ENCODE measurements at places on chromosomes 1 and 21.

DNA sequence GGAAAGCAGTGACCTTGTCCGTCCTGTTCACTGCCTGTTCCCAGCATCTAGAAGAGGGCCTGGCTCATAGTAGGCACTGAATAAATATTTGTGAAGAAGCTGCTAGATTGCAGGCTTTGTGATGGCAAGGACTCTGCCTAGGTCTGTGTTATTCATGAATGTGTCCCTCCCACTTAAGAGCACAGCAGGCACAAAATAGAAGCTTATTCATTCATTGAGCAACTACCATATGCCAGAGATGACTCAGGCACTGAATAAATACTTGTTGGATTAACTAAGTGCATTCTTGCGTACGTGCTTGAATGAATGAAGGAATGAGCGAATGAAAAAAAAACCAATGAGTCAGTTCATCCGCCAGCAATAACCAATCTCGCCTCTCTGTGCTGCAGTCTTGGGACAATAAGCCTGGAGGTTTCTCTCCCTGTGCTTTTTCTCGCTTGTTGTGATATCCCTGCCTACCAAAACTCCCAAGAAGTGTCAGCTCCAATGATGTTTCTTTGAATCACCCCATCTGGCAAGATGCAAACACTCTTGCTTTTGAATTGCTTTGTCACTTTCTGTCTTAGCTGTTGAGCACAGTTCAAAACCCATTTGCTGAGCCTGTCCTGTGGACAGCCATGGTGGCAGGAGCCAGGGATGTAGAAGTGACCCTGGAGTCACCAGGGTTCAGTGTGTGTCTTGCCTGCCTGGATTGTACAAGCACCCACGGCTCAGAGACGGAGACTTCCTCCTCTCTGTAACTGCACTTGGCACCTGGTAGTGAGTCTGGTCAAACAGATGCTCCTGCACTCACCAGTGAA is 143.9 kb downstream of the KAZN start:
- DNase-seq, result no peak

DNA sequence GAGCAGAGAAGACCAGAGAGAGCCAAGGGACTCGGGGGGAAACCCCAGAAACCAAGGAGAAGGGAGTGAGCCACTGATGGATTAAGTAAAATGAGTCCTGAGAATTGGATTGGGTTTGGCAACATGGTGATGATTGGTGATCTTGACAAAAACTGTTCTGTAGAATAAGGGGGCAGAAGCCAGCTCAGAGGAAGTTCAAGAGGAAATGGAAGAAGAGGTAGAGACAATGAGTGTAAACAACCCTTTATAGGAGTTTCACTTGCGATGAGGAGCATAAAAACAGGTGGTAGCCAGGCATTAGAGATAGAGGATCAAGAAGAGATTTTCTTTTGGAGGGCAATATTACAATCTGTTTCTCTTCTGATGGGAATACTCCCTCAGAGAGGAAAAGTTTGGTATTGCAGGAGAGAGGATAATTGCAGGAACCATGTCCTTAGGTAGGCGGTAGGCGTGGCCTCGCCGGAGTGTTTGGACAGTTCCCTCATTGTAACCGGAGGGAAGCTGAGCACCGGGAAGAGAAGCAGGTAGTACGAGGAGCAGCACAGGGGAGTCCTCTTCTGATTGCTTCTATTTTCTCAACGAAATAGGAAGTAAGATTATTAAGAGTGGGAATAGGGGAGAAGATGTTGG is 68.4 kb upstream of the TENT5C start:
- DNase-seq, result no peak

DNA sequence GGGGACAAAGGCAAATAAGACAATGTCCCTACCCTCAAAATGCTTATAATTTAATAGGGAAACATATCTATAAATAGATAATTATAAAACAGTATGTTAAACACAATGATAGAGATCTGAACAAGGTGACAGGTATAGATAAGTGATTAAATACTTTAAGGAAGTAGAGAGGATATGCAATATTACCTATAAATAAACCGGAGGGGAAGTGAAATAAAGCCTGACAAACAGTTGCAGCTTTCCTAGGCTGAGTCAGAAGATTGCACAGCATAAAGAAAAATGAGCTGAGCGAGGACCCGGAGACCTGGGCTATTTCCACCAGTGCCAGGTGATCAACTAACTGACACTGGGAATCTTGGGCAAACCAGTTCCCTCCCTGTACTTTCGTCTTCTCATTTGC is 11.5 kb upstream of the PSRC1 start:
- DNase-seq, result no peak

GRCh38 chr1:178088651-178089050 is 5.3 kb upstream of the RASAL2 start:
- DNase-seq, result no peak

DNA sequence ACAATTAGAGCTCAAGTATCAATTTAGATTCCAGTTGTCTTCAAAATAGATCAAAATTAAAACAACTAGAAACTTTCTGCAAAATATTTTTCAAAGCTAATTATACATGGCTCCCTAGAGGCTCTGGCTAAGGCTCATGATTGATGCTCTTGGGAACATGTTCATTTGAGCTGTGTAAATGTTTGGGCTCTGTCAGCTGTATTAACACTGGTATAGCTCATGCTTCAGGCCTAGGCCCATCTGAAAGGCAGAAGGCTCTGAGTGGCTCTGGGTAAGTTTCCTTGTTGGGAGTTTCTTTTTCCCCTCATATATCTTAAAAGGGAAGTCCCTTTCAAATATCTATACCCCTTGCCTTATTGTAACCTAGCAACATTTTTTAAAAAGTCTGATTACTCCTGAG is 81.3 kb downstream of the UROD start:
- DNase-seq, result no peak

GRCh38 chr1:181079382-181079781 is 9.1 kb upstream of the IER5 start:
- no peak for DNase-seq

DNA sequence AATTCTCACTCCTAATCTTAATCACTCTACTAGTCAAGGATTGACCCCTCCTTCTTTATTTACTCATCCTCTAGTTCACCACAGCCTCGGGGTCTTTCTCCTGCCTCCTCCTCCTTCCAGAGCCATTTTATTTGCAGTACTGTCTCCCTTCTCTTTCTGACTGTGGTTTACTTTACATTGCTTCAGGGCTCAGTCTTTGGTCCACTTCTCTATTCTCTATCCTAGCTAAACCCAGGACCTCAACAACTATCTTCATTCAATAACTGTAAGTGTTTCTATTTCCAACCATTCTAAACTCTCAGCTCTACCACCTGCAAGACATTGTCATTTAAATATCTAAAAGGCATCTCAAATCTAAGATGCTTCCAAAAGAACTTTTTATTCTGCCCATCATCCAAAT is 493.8 kb downstream of the TTLL7 start:
- DNase-seq, result no peak

- DNase-seq, result peak; percentile 91
Measured at GRCh38 chr1:45583666-45584350, at the start of gene NASP. Gene NASP (plus strand): TSS chr1:45584041. CDS start chr1:45584147, 106 bp downstream.

GRCh38 chr1:213899413-213899812 is 88.4 kb upstream of the PROX1 start:
- DNase-seq, result no peak

DNA sequence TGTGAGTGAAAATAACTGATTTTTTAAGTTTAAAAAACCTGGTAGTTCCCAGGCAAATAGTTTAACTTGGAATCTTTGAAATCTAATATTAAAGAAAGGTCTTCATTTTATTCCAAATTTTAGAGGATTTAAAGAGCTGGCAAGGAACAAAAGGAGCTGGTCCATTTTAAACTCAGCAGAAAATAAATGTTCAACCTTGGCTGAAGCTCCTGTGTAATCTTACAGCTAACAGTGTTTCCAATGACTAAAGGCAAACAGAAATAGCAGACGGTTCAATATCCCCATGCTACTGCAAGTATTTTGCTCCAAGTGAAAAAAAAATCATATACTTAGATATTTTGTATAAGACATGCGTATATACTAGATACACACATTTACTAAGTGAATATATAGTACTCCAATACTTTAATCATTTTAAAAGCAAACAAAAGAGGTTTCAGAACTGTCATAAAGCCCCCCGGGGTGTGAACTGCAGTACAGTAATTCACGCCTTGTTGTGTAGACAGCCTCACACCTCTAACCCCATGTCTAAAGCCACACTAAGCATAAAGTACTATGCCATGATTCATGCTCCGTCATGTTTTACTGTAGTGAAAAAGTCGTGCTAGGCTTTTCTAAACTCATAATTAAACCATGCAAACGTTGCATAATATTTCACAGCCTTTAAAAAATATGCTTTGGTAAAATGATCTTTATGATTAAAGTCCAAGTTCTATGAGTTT is 132.2 kb downstream of the CLIC6 start:
- no peak for DNase-seq
